Stimulated activated CD4-positive, alpha-beta T cell treated with anti-CD3 and anti-CD28 coated beads, Interleukin-4, amount 100 ng/mL, for 48 hours (primary cell): ENCODE measurements at places on chromosomes 4 and X.

- no peak for DNase-seq
Measured at GRCh38 chr4:173301518-173302201, 32.5 kb downstream of the HMGB2 start.

DNA sequence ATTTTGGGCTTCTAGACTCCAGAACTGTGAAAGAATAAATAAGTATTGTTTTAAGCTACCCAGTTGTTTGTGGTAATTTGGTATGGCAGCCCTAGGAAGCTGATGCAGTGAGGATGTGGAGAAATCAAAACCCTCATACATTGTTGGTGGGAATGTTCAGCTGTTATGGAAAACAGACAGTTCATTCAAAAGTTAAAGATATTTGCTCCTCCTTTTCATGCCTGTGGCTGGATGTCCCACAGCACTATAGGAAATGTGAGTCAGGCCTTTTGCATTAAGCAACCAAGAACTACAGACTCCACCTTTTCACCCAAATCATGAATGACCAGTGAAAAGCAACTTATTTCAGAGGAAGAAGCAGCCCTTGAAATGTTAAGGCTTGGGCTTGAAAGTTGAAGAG, 6.7 kb downstream of the BBS12 start:
- DNase-seq, result no peak

- no peak for DNase-seq
Measured at GRCh38 chrX:72306851-72307645, 1.3 kb upstream of the CITED1 start.

DNA sequence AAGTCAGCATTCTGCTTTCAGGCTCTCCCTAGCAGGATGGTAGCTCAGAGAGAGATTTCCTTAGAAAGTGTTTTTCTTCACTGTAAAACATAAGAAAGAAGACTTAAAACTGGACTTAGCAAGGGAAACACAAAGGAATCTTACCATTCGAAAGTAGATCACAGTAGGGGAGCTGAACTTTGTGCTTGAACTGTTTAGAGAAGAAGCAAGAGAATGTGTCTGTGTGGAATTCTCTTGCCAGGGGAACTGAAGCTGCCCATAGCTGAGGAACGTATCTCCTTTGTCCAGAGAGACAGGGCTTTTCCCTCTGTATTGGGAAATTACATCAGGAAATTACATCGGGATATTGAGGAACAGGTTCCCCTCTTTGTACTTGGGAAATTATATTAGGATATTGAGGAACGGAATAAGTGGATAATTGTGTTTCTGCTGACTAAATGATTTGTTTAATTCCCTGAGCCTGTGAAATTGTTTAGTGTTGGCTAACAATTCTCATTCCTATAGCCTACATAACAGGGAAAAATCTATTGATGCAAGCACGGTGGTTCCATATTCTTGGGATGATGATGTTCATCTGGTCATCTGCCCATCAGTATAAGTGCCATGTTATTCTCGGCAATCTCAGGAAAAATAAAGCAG, 21.2 kb downstream of the SRD5A3 start:
- DNase-seq, result no peak

- DNase-seq, result peak; percentile 100
Measured at GRCh38 chr4:7068279-7068842, 497 bp upstream of the GRPEL1 start.

- peak; percentile 6 for DNase-seq
Measured at GRCh38 chrX:71367396-71367795, 1.2 kb downstream of the TAF1 start.

GRCh38 chrX:103554687-103555424, 30.5 kb upstream of the TCEAL4 start:
- DNase-seq, result peak; percentile 58

DNA sequence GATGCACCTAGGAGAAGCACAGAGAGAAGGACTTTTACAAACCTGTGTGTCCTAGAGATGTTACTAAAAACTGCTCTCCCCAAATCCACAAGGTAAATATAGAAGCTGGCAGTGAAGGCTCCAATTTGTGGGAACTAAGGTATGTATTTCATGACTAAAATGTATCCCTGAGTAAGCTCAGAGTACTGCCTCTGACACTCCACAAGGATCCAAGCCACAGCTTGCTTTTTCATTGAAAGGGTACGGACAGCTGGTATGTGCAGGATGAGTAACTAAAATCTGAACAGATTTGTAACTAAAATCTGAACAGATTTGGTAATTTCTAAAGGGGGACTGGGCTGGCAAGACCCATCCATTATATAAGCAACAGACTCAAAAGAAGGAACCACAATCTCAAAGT, 187.6 kb downstream of the DCLK2 start:
- no peak for DNase-seq

- DNase-seq, result no peak
Measured at GRCh38 chr4:83858131-83858530, 322.2 kb downstream of the GPAT3 start.

DNA sequence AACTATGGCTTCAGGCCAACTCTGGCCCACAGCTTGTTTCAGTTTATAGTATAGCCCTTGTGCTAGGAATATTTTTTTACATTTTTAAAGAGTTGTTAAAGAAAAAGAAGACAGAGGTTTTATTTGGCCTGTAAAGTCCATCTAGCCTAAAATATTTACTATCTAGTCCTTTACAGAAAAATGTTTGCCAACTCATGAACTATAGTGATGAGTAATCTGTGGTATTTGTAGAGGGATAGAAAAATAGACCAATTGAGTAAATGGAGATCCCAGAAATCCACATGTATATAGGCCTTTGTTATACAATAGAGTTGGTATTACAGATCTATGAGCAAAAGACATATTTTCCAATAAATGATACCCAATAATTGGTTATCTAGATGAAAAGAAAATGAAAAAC, 288.7 kb downstream of the PRDM5 start:
- no peak for DNase-seq

DNA sequence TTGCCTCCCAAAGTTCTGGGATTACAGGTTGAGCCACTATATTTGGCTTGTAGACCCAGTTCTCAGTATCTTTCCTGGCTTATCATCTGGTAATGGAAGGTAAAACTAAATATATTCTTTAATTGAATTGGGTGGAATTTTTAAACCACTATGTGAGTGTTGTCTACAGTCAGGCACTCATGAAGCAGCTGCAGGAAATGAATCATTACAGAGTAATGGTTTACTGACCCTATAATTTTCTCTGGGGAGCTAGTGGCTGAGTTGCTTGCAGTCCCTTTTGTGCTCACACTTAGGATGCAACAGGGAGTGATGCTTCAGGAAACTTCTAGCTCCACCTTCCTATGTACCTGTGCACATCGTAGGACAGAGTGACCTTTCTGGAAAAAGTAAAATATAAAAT, 4.1 kb upstream of the UGT2B7 start:
- no peak for DNase-seq

DNA sequence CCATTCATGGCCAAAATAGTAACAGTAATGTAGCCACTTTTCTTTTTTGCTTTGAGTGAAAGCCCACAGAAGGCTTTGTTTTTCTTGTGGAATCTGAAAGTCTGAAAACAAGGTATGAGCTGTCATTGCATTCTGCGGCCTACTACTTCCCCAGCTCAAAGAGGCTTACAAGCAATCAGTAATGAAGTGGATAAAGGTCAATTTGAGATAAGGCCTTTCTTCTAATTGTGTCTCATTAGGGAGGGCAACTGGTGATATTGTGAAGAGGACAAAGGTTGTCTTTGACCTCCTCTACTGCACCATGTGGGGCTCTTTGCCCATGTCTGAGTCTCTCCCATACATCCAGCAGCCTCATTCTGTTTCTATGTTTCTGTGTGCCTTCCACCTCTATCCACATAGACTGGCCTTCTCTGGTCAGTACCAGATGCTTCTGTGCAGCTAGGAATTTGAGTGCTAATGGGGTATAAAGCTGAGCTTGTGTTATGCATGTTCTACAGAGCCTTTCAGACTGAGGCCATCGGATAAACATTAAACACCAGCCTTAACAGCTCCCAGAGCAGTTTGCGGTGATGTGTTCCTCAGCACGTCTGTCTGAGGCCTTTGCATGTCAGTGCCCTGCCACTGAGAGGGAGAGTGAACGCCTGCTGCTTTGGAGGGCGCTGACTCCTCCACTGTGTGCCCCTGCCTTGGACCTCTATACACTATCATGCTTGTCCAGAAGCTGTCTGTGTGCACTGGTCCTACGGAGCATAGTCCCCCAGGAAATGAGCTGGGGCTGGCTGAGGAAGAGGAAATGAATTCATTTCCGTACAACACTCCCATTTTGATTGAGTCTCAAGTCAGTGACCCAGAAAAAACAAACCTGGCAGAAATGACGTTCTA, 80.2 kb downstream of the SH2D1A start:
- DNase-seq, result no peak

- no peak for DNase-seq
Measured at GRCh38 chrX:118823263-118824172, at the start of gene ZCCHC12. Gene ZCCHC12, plus strand, starts transcription at chrX:118823824. Its CDS starts 1,421 bp downstream, at chrX:118825245.

DNA sequence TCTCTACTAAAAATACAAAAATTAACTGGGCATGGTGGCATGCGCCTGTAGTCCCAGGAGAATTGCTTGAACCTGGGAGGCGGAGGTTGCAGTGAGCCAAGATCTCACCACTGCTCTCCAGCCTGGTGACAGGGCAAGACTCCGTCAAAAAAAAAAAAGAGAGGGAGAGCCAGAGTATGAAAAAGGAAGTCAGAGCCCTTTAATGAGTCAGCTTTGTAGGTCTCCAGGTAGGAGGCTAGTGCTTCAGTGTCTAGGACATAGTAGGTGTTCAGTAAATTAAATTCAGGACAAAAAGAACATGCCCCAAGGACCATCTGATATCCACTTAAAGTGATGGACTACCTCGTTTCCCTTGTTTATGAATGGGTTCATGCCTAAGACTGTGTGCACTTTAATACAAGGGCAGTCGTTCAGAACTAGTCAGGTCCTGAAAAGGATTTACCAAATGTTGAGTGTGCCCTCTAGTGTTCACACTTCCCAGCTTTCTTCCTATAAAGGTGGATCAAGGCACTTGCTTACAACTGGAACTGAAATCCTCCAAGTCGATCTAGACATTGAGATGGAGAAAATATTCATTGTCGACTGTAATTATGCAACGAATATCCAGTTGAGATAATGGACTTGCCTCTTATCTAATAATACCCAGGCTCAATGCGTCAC, 29.0 kb downstream of the F9 start:
- DNase-seq, result peak; percentile 0

DNA sequence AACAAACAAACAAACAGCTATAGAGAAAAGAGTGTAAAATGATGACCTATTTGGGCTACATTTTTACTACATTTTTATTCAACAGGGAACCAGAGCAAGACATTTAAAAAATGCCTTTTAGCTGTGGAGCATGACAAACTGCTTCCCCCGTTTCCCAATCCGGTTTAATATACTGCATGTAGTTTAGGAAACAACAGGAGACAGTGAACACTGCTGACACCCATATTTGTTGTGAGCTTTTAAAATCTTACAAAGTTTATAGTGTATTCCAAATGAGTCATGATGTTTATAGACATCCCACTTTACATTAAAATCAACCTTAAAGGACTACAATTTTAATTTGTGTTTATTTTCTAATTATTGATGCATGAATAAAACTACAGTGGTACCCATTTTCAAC, 1238.3 kb downstream of the TECRL start:
- DNase-seq, result no peak

GRCh38 chrX:153768311-153769157, 4.5 kb downstream of the PLXNB3 start:
- DNase-seq, result no peak

- no peak for DNase-seq
Measured at GRCh38 chr4:120446051-120446567, 379.5 kb upstream of the MAD2L1 start.

DNA sequence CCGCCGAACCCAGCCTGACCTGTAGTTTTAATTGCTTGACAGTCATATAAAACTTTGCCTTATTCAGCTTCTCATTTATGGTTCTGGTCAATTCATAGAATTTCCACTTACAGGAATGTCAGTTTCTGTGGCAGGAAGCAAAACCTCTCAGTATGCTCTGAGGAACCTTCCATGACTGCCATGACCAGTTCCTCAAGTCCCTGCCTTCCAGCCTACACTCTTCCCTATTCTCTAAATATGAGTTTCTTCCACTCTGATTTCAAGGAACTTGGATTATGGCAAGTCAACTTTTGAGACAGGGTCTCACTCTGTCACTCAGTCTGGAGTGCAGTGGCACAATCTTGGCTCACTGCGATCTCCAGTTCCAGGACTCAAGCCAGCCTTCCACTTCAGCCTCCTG, 26.0 kb upstream of the NSUN7 start:
- DNase-seq, result no peak

DNA sequence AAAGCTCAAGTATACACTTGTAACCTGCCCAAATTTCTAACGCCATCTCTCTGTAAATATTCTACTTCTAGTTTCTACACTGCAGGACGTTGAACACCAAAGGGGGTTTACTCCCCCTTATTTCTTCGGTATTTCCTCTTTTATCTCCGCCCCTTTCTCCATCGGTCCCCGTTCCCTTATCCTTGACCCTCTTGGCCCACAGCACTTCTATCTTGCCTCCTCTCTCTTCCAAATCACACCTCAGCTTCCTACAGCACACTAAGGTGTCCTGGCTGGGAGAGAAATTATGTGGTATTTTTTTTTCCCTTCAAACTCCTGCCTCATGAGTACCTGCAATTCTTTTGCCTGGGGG, 715 bp downstream of the ZMAT1 start:
- DNase-seq, result no peak

- DNase-seq, result no peak
Measured at GRCh38 chrX:134254511-134254910, 17.5 kb downstream of the CCDC160 start.

DNA sequence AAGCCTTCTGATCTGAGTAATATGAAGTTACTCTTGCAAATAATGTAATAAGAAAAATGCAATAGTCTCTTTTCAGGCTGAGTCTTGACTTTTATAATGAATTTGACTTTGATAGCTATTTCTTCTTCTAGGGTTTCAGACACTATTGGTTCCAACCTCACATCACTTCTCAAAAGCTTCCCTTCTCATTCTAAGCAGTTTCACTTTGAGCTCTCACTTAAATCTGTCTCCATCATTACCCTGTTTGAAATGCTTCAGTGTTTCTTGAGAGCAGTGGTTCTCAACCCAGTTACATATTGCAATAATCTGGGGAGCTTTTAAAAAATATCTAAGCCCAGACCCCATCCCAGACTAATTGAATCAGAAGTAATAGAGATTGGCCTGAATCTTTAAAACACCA, 40.5 kb upstream of the BMP2K start:
- no peak for DNase-seq

GRCh38 chrX:38656350-38656915, 95.1 kb downstream of the TSPAN7 start:
- DNase-seq, result no peak

- DNase-seq, result no peak
Measured at GRCh38 chr4:188639479-188640100, 500.3 kb downstream of the TRIML1 start.

GRCh38 chr4:92120810-92121498, 182.8 kb upstream of the GRID2 start:
- no peak for DNase-seq
